KG1 (cell line): ENCODE measurements at places on chromosomes 7 and 10.

DNA sequence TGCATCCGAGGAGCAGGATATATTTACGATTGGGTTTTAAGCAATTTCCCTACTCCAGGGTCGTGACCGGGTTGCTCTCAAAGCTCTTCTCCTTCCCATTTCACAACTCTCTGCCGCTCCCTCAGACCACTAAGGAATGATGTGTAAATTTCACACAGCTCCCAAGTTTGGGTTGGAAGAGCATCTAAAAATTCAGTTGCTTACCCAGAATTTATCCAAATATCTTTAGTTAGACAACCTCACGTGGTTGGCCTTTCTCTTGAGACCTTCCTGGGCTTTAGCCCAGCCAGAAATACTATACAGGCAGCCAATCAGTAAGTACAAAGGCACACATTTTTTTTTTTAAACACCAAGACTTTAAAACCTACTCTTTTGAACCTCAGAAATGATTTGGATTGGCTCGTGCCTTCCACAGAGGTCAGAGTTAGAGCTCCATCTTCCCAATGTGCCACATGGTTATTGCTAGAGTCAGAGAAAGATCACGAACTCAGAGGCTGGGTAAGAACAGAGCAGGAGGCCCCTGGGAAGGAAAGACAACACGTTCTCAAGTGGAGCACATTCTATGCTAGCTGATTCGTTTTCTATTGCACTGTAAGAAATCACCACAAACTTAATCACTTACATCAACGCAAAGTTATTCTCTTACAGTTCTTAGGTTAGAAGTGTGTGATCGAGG lies 335.4 kb upstream of the MGMT start:
- DNase-seq = no peak

DNA sequence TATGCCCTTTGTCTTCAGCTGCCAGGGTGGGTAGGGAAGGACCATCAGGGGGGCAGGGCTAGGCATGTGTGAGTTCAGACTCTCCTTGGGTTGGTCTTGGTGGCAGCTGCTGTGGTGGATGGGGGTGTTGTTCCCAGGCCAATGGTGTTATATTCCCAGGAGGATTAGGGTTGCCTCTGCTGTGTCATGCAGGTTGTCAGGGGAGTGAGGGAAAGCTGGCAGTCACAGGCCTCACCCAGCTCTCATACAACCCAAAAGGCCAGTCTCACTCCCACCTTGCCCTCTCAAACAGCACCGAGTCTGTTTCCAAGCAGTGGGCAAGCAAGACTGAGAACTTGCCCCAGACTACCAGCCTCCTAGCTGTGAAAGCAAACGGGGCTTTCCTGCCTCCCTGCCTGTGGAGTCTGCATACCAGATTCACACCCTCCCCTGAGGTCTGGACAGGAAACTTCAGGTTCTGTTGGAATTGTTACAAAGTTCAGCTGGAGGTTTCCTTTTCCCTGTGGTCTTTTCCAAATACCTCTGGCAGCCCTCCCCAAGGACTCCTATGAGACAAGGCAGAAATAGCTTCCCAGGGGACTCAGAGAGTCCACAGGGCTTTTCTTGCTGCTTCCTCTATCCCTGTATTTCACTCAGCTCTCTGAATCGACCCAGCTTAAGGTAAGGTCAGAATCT lies 1.4 kb downstream of the HYAL4 start:
- no peak for DNase-seq

GRCh38 chr7:36602934-36603887 lies 121.1 kb downstream of the AOAH start:
- DNase-seq = peak; percentile 15

DNA sequence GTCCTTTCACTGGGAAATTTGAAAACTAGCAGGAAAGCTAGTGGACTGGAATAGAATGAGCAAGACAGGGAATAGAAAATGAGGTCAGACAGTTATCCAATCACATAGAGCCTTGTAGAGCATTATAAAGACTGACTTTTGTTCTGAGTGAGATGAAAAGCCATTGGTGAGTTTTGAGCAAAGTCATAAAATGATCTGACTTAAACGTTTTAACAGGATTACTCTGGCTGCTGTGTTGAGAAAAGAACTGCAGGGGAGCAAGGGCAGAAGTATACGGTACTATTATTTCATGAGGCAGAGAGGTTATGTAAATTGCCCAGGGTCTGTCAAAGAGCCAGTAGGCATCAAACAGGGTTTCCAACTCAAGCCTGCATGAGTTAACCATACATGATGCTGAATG lies 393.4 kb downstream of the TFEC start:
- no peak for DNase-seq

DNA sequence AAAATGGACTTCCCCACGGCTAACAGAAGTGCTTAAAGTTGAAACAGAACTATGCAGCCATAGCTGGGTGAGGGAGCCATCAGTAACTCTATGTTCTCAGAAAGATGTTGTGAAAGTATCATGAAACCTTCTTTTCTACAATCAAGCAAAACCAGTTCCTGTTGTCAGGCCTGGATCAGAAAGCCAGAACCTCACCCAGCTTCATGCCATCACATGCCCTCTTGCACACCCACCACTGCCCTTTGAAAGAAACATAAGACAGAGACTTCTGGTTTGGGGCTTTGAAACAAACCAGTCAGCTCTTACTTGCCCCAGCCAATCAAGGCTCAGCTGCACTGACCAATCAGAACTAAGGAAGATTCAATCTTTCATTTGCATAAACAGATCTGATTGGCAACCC lies 230.8 kb upstream of the FERD3L start:
- DNase-seq = no peak

GRCh38 chr10:50574305-50574704 lies 49.5 kb downstream of the SGMS1 start:
- DNase-seq = no peak

DNA sequence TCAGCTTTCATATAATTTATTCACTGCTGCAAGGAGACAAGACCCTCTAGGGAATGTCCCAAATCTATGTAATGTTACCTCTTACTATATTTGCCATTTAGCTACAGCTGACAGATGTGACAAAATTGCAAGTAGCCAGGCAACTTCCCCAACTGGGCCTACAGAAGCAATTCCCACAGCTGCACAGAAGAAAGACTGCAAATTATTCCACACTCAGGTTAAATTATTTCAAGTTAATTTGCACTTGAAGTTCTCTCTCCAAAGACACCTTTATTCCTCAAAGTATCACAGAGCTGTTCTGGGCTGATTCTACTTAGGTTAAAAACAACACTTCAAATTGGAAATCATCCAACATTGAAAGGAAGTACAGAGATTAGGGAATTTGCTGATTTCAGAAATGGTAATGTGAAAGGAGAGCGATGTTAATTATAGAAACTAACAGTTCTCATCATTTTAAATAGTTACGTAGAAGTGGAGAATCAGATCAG lies 133.6 kb downstream of the THSD7A start:
- no peak for DNase-seq

DNA sequence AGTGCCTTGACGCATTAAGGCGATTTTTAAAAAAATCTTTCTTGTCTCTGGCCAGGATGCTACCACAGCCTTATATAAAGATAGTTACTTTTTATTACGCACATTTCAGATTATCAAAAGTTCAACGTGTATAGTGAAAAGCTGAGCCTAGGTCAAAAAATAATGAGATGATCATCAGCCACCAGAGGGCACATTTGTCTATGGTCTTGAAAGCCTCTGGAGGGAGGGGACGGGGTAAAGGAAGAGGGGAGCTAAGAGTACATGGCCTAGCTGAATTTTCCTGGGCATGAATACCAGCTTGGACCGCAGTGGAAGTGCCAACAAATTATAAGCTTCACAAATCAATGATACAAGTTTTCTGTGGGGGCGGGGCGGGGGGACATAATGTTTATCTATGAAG lies 285.9 kb upstream of the SMIM30 start:
- DNase-seq = no peak

GRCh38 chr10:132144086-132144485 lies 42.7 kb upstream of the DPYSL4 start:
- DNase-seq = no peak

GRCh38 chr10:30348378-30348776 lies 701 bp downstream of the MTPAP start:
- DNase-seq = no peak

DNA sequence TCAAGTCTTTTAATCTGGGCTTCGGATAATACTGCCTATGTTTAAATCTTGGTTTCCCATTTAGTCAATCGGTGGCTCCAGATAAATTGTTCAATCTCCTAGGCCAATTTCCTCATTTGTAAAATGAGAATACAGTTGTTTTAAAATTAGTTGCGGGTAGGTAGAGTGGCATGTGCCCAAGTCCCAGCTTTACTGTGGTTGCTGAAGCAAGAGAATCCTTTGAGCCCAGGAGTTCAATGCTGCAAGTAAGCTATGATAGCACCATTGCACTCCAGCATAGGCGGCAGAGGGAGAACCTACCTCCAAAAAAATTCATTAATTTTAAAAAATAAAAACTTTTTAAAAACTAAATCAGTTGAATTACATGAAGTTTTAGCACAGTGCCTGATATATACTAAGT lies 7.3 kb downstream of the RNF216 start:
- DNase-seq = no peak

- no peak for DNase-seq
Observed at GRCh38 chr7:4178416-4178815, 503.7 kb upstream of the FOXK1 start.

DNA sequence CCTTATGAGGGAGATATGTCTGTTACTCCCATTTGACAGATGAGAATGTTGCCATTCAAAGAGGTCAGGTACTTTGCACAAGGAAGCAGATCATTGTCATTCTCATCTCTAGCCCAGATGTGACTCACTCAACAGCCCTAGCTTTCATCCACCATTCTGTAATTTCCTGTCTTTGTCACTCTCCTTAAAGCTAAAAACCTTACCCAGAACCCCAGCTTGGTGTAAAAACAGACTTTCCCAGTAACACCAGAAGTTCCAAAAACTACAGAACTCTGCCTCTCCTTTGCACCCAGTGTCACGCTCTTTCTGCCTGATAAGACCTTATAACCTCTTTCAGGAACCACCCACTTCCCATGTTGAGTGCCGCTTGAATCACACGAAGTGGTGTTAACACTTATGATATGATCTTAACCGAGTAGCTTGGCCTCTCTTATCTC lies 89.1 kb upstream of the SP4 start:
- no peak for DNase-seq

DNA sequence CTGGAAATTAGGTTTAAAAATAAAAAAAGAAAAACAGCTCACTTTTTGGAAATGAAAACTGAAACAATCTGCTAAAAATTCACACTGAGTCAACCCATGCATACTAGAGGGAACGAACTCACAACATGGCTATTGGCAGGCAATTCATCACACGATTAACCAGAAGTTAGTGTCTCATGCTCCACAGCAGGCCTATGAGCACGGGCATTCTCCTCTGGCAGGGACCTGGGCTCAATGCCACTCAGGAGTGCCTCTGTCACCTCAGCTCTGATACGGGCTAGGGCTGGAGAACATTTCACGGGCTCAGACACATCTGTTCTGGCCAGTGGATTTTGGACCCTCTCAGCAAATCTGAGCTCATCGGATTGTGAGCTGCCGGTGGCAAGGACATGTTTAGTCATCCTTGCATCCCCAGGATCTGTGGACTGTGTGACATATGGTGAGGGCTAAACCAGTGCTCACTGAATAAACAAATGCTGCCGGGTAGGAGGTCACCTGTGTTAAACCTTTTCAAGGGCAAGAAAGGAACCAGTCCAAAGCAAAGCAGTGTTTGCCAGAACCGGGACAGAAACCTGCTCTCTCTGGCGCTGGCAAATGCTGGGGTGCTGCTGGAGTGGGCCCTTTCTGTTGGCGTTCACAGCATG lies 40.1 kb downstream of the POLR3A start:
- DNase-seq = no peak

DNA sequence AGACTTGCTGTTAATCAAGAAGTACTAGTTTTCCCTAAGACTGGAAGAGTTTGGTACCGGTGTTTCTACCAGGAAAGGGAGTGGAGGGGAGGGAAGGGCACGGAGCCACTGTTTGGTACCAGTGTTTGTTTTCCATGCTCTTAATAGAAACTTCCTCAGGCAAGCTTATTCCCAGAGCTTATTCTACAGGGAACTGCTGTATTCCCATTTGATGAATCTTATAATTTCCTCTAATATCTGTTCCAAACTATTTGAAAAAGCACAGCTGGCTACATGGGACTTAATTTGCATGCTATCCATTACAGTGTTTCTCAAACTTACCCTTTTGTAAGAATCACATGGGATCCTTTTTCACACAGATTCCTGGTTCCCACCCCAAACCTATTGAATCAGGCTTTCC lies 23.7 kb downstream of the SLC26A4 start:
- DNase-seq = no peak

GRCh38 chr10:66651308-66652082 lies 274.3 kb upstream of the LRRTM3 start:
- DNase-seq = no peak

- no peak for DNase-seq
Observed at GRCh38 chr7:139361523-139361922, 1.8 kb downstream of the LUC7L2 start.

GRCh38 chr7:98137826-98138151 lies 31.1 kb downstream of the LMTK2 start:
- DNase-seq = peak; percentile 1

- peak; percentile 33 for DNase-seq
Observed at GRCh38 chr10:86872757-86873156, 84.7 kb downstream of the MMRN2 start.

GRCh38 chr7:82291931-82292330 lies 151.6 kb downstream of the CACNA2D1 start:
- DNase-seq = no peak

- no peak for DNase-seq
Observed at GRCh38 chr7:52685333-52685732, 350.1 kb upstream of the POM121L12 start.

DNA sequence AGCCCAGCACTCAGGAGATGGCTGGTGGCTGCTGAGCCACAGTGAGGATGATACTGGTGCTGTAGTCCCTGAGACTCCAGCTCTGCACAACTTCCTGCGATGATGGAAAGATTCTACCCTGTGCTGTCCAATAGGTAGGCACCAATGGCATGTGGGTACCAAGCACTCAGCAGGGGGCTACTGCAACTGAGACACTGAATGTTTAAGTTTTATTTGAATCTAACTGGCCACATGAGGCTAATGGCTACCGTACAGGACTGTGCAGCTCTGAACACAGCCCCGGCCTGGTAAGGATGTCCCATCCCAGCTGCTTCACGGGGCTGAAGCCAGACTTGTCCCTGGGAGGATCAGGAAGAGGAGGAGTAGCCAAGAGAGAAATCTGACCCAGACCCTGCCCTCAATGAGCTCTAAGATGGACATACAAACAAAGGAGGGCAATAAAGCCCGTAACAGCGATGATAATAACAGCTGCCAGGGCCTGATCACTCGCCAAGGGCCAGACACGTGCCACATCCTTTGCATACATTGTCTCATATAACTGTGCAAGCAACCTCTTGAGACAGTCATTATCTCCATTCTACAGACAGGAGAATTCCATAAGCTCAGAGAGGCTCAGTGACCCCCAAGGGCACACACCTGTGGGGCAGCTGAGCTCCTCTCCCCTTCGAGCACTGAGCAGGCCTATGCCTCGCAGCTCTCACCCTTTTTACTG lies 3.8 kb downstream of the GPRIN2 start:
- DNase-seq = no peak
